HFFc6 (cell line): ENCODE measurements at places on chromosomes 7 and 10. TPM values are rescaled to one million over a fixed set of nuclear protein-coding genes. Genes with fewer than 3 reads are reported as not detected.

- peak; percentile 43 for DNase-seq
Observed at GRCh38 chr7:73308665-73309214, at the start of gene NSUN5. Gene NSUN5, minus strand, starts transcription at chr7:73308826. Its CDS starts 36 bp downstream, at chr7:73308790.

GRCh38 chr10:84214612-84215235 lies 10.6 kb downstream of the LRIT2 start:
- no peak for DNase-seq

DNA sequence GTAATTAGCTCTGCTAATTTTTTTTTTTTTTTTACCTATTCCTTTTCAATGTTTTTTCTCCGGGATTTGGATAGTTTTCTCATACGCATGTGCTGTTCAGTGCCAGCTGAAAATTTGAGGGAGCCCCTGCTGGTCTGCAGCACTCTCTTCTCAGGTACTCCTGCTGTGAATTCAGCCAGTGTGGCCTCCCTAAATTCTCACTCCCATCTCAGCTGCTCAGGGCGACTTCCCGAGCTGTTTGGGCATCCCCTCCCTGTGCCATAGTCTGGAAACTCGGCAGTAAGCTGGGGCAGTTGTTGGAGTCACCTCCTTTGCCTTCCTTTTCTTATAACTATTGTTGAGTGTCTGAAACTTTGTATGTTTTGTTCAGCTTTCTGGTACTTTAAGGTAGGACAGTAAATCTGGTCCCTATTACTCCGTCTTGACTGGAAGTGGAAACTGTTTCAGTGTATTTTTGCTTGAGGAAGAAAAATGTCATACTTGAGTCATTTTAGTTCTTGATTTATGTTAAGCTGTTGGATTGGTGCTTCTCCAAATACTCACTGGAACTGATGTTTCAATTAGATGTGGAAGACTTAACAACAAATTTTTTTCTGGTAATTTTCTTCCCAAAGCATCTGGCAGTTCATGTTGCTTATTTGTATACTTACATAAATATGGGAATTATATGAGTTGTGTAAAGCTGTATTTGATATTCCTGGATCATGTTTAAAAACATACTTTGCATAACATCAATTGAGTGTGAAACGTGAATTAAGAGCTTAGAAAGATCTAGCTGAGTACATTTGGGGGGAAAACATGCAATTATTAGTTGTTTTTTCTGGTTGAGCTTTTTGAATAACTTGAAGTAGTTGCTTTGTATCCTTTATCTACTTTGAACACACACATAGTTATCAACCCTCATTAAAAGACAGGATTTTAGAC lies 33.7 kb downstream of the MINPP1 start:
- no peak for DNase-seq

SLC26A5 gene
- not detected in 3 replicates for total RNA-seq

DNA sequence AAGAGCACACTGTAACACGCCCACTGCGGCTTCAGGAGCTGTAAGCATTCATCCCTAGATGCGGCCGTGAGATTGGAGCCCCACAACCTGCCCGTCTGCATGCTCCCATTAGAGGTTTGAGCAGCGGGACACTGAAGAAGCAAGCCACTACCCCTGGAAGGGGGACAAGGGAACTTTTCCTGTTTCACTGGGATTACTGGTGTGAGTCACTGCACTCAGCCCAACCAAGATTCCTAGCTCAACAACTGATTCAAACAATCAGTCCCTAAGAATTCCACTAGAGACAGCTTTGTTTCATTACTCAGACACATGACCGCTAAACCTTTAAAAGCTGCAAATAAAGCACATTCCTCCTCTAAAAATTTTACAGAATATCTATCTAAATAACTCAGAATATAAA lies 69.8 kb downstream of the ORC5 start:
- DNase-seq: peak; percentile 84

KIFBP gene
- total RNA-seq: 40.1 to 53.3 TPM (median 49.4 TPM) in 3 replicates

GRCh38 chr10:97964748-97965147 lies 65.7 kb downstream of the CRTAC1 start:
- no peak for DNase-seq

GATA3 gene
- 0.09 to 0.18 TPM (median 0.11 TPM) in 3 replicates for total RNA-seq

GRCh38 chr7:138752518-138753149 lies 45.2 kb upstream of the TMEM213 start:
- DNase-seq: no peak

BTBD16 gene
- not detected in 3 replicates for total RNA-seq

DNA sequence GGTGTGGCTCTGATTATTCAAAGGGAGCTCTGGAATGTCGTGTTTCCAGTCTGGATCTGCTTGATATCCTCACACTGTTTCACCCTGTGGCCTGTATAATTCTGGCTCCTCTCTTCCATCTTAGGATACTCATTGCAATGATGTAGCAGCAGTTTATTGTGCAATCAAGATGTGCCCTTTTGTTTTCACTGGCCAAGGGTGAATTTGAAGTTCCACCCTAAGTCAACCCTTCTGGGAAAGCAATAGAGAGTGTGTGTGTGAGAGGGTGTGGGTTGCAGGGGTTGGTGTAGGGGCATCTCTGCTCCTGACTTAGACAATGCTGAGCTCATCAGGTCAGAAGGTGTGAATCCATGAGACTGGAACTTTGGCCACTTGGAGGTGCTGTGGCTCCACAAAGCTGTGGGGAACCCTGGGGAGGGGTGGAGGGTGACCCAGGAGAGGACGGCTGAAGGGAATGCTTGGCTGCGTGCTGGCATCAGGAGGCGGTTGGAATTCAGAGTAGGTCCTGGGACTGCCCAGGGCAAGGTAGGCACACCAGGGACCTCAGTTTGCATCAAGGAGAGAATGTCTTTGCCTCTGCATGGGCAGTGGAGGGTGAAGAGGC lies 118.0 kb upstream of the PRSS58 start:
- peak; percentile 22 for DNase-seq

DNA sequence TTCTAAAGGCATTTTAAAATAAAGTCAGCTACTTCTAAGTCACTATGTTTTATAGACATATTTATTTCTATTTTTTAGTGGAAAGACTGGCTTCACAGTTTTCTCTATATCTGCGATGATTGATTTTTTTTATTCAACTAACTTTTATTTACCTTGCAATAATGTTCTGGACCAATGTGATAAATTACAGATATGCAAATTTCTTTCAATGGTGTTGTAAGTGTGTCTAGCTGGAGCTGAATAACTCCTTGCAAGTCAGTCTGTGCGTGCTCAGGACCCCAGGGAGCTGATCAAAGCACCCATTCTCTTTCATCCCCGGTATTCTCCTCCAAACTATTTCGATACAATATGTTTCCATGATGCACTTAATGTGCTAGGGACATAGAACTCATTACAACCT lies 9.7 kb downstream of the PTF1A start:
- DNase-seq: no peak

KCP gene
- 0.05 TPM in 1 of 3 replicates, not detected in the others for total RNA-seq

DNA sequence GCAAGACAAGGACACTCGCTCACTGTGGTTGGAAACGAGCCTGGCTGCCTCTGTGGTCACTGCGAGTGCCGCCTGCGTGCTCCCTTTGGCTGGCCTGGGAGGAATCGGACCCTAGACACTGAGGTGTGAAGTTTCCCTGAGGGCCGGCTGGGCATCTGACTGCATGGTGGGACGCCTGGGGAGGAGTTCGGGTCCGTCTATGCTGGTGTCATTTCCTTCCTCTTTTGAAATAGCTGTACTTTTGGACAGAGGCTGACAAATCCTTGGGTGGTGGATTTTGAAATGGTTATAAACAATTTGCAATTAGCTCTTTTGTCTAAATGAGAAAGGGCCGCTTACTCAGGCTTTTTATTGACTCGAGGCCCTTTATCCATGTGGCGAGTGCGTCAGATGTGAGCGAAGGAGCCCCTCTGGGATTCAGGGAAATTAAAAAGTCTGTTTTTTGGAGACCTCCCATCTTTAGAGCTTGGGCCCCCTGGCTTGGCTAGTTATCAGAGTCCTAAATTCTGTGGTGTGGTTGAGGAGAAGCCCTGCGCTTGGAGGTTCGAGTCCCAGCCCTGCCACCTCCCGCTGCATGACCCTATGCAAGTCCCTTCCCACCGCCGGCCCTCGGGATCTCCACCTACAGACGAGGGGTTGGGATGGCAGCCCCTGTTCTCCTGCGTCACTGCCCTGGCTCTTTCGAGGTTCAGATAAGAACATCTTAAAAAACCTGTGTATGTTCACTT lies 147.1 kb downstream of the RGS10 start:
- DNase-seq: peak; percentile 13

GRCh38 chr7:114086537-114086913 lies 167.7 kb upstream of the PPP1R3A start:
- DNase-seq: no peak

DNA sequence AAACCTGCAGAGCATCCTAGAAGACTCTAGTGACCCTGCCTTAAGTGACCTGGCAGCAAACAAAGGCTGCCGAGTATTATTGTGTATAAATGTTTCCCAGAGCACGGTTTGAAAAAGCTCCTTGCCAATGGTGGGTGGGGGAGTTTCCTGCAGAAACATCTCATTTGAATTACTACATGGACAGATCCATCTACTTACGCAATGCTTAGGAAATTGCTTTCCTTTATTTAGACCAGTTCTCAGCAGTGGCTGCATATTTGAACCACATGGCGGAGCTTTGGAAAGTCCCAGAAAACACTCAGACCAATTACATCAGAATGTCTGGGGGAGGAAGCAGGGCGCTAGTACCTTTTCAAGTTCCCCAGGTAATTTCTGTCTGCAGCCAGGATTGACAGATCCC lies 560.9 kb downstream of the SDK1 start:
- DNase-seq: no peak

DNA sequence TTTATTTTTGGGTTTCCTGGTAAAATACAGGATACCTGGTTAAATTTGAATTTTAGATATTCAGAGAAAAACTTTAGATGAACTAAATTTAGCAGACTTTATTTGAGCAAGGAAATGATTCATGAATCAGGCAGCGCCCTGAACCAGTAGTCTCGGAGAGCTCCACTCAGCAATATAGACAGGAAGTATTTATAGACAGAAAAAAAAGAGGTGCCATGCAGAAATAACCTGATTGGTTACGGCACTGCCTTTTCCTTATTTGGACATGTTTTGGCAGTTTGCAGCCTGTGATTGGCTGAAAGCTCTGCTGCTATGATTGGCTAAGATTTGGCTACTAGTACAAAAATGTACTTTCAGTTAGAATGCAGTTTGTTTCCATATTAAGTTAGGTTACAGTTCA lies 198.3 kb upstream of the DKK1 start:
- peak; percentile 21 for DNase-seq

GRCh38 chr7:20275637-20276036 lies 55.1 kb upstream of the ITGB8 start:
- DNase-seq: no peak

GRCh38 chr10:85311613-85312337 lies 983.4 kb downstream of the CCSER2 start:
- no peak for DNase-seq

CPVL gene
- total RNA-seq: not detected in 3 replicates

DNA sequence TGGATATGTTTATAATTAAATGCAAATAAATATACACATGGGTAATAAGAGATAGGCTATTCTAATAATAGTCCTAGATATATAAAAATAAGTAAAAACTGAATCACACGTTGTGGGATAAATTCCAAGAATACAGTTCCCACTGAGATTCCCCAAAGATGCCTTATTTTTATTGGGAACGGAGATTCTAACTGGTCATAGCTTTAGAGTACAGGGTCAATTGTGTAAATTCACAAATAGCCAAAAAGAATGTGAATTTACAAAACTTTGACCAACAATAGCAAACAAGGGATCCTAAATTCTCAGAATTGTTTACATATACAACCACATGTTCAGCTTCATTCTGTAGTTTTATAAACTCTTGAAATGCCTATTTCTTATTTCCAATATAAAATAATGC lies 65.0 kb downstream of the VSTM4 start:
- peak; percentile 2 for DNase-seq

DNA sequence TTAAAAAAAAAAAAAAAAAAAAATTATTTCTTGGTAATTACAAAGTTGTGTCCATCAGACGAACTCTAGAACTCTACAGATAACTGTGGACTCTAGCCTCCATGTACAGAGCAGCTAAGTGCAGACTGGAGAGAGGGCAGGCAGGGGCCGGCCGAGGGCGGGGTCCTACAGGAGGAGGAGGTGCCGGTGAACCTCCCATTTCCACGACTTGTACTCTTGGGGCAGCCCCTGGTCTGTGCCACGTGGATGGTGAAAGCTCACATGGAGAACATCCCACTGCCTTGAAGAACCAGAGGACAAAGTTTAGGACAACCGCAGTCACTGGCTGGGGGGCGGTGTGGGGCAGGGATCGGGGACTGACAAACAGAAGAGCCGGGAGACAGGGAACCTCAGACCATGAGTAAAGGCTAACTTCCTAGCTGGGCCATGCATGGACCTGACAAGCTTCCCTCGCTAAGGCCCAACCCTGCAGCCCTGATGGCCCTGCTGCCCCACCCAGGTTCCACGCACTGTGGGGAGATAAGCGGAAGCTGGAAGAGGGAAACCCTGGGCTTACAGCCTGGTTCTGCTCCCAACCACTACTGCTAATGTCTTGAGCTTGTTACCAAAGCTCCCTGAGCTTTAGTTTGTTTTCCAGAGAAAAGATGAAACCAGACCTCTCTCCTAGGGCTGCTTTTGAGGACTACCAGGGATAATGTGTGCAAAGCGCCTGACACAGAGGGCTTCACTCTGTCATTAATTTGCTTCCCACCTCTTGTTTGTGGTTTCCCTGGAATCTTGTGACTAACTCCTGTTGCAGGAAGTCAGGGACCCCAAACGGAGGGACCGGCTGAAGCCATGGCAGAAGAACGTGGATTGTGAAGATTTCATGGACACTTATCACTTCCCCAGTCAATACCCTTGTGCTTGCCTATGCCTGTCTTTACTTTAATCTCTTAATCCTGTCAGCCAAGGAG lies 16.1 kb upstream of the SEC61G start:
- no peak for DNase-seq

PRKCQ gene
- not detected in 2 replicates for total RNA-seq

DNA sequence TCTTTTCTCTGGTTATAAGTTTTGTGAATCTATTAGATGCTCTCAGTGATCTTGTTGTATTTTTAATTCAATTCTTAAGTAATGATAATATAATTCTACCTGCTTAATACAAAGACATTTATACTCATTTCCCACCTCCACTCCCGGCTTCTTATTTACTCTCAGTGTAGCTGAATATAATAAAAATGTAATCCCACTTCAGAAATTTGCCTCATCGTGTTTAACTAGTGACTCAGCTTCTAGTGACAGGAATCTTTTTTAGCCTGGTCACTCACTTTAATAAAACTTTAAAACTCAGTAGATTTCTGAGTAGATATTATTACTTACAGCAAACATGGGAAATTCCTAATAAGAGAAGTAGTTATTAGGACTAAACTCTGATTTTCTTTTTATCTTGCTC lies 1506.2 kb upstream of the LRRTM3 start:
- no peak for DNase-seq

- no peak for DNase-seq
Observed at GRCh38 chr7:1059200-1060091, 15.1 kb downstream of the GPR146 start.

DNA sequence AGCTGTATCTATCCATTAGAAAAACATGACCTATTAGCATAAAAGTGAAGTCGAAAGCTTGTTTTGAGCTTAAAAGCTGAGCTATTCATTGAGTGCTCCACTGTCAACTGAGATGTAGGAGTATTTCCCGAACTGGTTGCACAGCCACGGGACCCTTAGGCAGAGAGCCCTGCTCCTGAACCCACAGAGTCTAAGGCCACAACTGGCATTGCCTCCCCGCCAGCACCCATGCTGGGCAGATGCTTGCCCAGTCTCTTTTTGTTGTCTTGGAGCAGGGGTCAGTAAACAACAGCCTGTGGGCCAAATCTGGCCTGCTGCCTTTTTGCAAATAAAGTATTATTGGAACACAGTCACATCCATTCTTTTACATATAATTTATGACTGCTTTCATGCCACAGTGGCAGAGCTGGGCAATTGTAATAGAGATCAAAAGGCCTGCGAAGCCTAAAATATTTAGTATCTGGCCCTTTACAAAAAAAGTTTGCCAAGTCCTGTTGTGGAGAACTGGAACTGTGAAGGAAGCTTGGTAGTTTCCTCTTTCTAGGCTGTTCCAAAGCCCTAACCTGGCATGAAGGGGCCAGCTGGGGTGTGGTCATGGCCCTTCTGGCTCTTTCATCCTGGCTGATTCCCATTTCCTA lies 58.4 kb upstream of the WAPL start:
- no peak for DNase-seq
